ENCODE measurements at places on chromosomes 6 and 20.

- DNase-seq: no peak
These were observed 26.3 kb downstream of the HECA start for GRCh38 chr6:139161169-139161568.

- DNase-seq: peak; percentile 26
These were observed 897 bp downstream of the CD2AP start for GRCh38 chr6:47478233-47479139.

GRCh38 chr6:44226368-44227147, 3.2 kb downstream of the SLC29A1 start:
- DNase-seq: no peak

GRCh38 chr20:62141397-62142251, 1.6 kb downstream of the PSMA7 start:
- DNase-seq: peak; percentile 76

DNA sequence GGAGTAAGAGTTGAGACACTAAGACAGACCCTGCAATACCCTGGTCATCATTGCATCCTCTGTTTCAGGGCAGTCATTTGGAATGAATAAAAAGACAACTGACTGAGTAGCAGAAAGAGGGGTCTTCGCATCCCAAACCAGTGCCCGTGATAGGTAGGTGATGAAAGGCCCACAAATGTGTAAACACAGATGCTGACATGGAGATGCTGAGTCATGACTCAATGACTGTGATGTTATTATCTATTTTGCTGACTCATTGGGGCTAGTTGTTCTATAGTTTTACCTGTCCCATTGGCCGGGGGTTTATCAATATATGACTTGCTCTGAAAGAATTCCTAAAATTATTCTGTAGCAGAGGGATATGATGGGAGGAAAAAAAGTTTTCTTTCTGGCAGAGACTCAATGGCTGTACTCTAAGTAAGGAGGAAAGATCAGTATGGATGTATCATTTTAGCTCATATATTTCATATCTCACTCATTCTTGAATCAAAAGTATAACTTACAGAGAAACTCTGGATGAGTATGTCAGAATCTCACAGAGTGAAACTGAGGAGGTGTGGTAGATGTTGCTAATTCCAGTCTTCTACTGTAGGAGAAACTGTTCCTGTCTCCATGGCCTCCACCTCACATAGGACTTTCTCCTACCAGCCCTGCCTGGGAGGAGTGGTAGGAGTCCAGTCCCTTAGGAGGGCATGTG, 119.9 kb upstream of the PREP start:
- no peak for DNase-seq

DNA sequence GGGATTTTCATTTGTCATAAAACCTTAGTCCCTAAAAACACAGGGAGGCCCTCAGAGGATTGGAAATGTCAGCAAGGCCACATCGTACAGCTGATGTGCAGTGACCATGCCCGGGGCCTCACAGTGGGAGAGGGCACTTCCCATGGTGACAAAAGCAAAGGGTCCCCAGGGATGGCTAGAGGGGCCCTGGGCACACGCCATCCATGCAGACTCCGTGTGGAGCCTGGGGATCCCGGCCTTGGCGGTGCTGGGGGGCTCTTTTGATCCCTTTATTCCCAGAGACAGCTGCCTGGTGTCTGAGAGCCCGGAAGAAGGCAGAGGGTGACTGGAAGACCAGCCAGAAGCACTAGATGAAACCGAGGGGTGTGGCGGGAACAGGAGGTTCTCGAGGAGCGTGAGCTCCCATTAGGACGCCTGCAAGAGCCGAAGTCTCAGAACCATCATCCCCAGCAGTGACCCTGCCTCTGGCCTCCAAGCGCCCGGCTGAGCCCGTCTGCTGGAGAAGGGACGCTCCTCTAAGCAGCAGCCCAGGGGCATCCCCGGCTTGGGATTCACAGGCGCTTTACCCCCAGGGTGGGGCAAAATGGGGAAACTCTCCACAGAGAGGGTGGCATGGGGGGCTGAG, 49.1 kb upstream of the FRMD1 start:
- DNase-seq: no peak

GRCh38 chr6:43843669-43844171, 73.7 kb downstream of the VEGFA start:
- DNase-seq: no peak

DNA sequence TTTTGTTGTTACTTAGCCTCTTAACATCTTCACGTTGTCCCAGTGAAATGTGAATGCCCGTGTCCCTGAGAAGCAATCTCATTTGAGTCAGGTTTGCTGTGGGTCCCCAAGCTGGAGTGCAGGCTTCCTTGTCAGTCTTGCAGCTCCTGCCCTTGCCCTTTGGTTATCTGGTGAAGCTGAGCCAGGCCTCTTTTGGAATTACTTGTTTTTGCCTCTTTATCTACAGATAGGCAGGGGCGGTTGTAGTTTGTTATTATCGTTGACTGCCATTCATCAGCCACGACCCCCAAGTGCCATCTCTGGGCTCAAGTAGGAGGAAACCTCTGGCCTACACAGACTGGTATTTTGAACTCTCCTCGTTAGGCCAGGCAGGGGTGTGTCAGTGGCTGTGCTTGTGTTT, 2.2 kb downstream of the TMEM14C start:
- no peak for DNase-seq

DNA sequence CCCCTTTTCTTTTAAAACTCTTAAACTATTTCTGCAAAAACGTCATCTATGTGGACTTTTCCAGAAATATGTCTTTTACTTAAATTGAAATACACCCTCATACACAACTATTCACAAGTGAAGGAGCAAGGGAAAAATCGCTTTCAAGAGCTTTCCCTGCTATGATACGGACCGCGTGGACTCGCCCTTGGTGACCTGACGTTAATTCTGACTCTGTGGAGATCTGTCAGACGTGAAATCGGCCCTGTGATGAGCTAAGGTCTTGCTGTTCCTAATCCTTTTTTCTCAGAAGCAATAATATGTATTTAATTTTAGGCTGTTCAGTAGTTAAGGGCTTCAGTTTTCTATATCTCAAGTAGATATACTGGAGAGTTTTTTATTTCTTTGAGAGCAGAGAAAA, 113.6 kb downstream of the RPP40 start:
- no peak for DNase-seq

GRCh38 chr6:157887892-157888291, 64.8 kb downstream of the SNX9 start:
- no peak for DNase-seq

- no peak for DNase-seq
These were observed 908.7 kb upstream of the CITED2 start for GRCh38 chr6:140283197-140283596.

DNA sequence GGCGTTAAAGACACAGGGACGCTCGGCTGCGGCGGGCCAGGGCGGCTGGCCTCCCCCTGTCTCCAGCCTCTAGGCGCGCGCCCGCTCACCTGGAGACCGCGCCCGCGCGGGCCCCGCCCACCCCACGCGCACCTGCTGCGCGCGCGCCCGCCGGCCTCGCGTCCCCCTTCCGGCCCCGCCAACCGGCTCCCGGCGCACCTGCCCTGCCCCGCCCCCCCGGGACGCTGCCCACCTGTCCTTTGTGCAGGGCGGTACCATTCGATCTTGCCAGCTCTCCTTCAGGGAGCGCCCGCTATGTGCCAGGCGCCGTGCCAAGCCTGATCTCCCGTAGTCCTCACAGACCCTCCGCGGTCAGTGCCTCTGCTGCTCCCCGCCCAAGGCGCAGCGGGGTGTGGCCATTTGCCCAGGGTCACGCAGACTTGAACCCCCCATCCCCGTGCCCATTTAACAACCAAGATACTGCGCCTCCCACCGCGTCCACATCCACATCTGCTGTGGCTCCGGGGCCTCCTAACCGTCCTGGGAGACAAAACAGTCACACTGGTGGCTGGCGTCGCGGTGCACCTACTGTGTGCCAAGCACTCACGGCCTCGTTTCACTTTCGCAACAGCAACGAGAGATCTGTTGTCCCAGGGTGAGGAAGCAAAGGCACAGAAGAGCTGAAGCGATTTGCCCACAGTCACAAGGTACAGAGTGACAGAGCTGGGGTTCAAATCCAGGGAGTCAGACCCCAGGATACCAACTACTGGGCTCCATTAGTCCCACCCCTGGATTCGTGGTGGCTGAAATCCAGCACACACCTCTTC, 48.1 kb downstream of the NOL4L start:
- no peak for DNase-seq

DNA sequence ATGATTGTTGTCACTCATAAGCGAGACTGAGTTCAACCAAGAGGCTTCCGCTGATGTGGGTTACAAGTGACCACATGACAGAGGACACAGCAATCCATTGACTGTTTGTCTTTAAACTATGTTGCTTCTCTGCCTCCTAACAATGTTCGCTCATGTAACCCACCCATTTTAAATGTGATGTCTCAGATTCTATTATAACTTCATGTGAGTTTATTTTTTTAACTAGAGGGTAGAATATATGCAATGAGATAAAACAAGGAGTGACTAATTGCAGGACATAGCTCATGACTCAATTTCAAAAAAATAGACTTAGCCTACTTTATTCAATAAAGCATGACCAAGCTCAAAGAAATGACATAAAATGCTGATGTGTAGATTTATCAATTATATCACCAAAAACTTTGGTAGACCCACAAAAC, 119.2 kb upstream of the SASH1 start:
- DNase-seq: no peak

- DNase-seq: no peak
These were observed 47.6 kb upstream of the RBM24 start for GRCh38 chr6:17233531-17233930.

DNA sequence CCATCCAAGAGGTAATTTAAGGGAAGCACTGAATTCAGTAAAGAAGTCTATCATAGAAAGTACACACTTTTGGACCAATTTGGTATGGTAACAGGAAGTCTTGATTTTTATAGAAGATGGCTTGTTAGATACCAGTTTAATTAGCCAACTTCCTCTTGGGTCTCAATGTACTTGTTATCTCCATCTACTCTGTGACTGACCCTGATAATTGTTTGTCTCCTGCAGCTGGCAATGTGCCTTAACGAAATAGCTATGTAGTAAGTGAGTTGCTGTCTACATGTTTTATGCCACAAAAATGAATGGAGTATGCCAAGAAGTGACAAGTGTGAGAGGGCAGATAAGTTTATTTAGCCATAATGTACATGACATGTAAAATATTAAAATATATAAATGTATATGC, 410.5 kb upstream of the MAN1A1 start:
- DNase-seq: no peak

GRCh38 chr6:44627091-44627882, 239.8 kb downstream of the CDC5L start:
- peak; percentile 68 for DNase-seq

- no peak for DNase-seq
These were observed 36.5 kb upstream of the SCGN start for GRCh38 chr6:25615471-25615870.

- DNase-seq: no peak
These were observed 87.4 kb upstream of the RALGAPA2 start for GRCh38 chr20:20799716-20800312.

DNA sequence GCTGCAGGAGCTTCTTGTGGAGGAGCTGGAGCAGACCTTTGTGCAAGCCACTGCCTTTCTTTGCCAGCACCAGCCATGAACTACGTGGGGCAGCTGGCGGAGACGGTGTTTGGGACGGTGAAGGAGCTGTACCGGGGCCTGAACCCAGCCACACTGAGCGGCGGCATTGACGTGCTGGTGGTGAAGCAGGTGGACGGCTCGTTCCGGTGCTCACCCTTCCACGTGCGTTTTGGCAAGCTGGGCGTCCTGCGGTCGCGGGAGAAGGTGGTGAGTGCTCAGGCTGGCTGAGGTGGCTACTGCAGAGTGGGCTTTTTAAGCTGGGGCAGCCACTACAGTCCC, 5.1 kb downstream of the LPIN3 start:
- DNase-seq: no peak

DNA sequence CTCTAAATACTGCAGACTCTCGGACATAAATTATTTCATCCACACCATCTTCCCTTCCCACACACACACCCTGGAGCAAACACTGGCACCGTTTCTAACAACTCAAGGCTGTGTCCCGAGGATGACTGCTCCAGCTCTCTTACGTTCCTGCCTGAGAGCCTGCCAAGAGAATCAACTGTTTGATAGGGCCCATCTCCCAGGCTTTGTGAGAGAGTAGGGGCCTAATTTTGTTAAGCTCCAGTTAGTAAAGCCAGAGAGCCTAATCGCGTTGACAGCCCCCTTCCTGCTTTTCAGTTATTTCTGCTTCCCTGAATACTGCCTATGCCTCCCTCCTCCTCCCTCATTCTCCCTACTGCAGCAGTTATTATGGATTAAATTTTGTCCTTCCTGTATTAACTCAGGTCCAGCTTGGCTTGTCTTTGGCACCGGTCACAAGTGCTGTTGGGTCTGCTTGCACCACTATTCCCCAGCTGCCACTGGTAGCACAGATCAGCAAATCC, 118.1 kb upstream of the TMEM181 start:
- no peak for DNase-seq

- DNase-seq: no peak
These were observed 8.6 kb downstream of the SNPH start for GRCh38 chr20:1274485-1275311.

- no peak for DNase-seq
These were observed 51.2 kb downstream of the HNF4A start for GRCh38 chr20:44406572-44407137.

DNA sequence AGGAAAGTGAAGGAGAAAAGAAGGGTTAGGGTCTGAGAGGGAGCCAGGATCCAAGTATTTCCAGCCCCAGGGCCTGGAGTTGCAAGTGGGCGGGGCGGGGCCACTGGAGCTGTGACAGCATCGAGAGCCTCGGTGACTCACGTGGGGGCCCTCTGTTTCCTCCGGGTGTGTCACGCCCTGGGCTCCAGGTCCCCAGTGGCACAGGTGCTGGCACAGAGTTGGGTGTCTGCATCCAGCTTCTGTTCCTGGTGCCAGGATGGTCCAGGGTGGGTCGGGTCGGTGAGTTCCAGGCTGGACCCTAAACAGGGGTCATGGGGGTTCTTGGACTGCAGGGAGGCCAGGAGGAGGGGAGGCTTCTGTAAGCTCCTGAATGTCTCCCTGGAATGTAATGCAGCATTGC, 16.7 kb downstream of the RAET1L start:
- DNase-seq: no peak

DNA sequence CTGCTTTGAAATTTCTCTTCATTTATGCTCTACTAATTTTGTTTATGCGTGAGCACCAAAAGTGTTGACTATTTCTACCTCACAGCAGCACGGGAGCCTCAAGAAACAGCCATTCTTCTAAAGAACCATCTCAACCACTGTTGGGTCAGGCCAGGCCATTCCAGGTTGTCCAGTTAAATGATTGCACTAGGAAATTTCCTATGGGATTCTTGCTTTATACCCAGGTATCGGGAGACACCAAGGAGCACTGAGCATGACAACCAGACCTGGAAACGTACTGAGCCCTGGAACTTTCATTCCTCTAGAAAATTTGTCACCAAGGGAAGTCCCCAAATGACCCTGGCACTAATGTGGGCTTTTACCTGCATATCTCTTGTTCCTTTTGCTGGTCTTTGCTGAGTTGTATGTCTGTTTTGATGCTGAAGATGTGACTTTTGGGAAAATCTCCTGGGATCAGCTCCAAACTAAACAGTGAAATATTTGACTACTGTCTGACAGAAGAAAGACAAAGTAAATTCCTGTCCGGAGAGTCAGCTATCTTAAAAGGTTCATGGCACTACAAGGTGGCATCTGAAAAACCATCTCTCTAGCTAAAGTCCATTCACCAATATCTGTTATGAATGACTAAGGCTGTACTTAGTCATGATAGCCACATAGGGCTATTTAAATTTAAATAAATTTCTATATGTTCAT, 70.5 kb downstream of the SNAP25 start:
- DNase-seq: no peak

Data from suppressor macrophage (primary cell).